ENCODE measurements at places on chromosomes 5 and 9. TPM values are rescaled to one million over a fixed set of nuclear protein-coding genes. Genes with fewer than 3 reads are reported as not detected.

The RMI1 gene
- 12.2 TPM for total RNA-seq

The PCDHGA9 gene
- 0.17 TPM for total RNA-seq

The PCDHB15 gene
- not detected for total RNA-seq

The TAS2R1 gene
- total RNA-seq, result not detected

The CCDC192 gene
- not detected for total RNA-seq

The WDR36 gene
- 39.0 TPM for total RNA-seq

The OTP gene
- total RNA-seq, result not detected

The WWC1 gene
- 6.1 TPM for total RNA-seq

The GNA14 gene
- 0.42 TPM for total RNA-seq

DNA sequence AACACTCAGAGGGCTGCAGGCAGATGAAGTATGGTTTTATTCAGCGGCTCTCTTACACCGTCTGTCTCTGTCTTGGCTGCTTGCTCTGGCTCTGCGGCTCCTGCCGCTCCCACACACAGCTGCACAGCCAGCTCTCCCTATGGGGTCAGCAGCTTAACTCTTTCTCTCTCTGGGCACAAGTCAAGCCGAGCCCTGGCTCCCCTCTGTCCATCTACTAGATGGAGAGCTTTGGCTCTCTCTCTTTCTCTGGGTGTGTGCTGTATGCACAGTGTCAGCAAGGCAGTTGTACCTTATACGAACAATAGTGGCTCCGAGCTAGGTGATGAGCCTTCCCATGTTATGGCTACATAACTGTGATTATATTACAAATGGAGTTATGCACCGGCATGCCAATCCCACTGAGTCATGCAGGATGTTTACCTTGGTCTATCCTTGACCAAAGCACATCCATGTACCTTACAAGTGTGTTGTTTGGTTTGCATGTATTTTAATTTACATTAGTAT is 19.3 kb upstream of the PPP2CA start:
- DNase-seq, result peak; percentile 87

DNA sequence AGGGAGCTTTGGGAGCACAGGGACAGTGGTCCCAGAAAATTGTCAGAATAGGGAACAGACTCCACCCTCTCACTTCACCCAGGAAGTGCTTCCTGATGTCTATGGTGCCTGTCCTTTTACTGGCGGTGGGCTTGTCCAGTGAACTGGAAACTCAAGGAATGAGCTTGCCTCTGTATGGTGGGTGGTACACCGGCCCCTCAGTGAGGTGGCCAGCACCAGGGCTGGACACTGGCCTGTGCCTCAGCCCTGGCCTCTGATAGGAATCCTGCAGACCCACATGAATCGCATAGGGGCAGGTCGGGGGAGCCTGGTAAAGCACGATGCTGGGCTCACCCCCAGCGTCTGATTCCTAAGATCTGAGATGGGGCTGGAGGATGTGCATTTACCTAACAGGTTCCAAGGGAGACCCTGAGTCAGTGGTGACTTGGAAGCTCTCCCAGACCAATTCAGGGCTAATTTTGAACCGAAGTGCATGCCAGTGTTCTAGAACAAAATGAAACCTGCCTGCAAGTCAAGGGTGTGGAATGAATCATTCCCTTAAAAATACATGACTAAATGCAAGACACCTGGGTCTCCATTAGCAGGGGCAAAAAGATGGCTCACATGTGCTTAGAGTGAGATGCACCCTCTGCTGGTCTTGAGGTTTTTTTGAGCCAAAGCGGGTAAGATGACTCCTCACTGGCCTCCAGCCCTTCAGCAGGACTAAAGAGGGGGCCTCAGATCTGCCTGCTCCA is 178.3 kb downstream of the HSPA4 start:
- peak; percentile 61 for DNase-seq

- DNase-seq, result no peak
Observed at GRCh38 chr9:69535911-69536310, 136.3 kb downstream of the APBA1 start.

- DNase-seq, result peak; percentile 42
Observed at GRCh38 chr5:31347552-31347905, 154.0 kb downstream of the CDH6 start.

DNA sequence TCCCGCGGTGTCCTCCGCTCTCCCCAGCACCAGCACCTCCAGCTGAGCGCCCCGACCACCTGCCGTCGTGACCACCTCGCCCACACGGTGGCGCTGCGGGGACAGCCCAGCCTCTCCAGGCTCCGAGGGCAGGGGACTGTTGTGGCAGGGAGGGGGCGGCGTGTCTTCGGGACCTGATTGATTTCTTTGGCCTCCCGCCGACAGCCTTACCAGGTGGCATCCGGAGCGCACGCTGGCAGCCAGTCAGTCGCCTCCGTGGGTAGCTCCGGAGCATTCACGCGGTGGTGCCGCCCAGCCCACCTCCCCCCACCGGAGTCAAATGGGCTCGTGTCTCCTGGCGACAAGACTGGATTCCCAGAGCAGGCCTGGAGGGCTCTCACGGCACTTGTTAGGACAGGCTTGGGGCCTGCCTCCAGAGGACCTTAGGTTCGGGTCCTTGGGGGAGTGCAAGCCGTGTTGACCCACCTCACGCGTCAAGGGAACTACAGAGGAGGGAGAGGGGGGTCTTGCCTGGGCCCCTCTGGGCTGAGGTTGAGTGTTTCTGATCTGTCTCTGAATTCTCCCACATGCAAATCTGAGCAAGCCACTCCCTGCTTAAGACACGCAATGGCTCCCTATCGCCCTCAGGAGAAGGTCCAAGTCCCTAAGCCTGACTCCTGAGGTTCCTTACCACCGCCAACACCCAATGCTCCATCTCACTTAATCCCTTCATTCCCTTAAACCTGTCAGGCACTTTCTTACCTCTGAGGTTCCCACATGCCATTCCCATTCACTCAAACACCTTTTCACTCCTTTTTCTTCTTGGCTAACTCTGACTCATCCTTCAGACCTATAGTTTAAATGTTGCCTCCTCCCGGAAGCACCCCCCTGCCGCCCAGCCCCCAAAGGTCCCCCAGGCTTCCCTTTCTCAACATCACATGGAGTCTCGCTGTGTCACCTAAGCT is 51.2 kb upstream of the GGTA1 start:
- peak; percentile 68 for DNase-seq

GRCh38 chr9:100108559-100108958 is 9.5 kb downstream of the INVS start:
- peak; percentile 50 for DNase-seq

DNA sequence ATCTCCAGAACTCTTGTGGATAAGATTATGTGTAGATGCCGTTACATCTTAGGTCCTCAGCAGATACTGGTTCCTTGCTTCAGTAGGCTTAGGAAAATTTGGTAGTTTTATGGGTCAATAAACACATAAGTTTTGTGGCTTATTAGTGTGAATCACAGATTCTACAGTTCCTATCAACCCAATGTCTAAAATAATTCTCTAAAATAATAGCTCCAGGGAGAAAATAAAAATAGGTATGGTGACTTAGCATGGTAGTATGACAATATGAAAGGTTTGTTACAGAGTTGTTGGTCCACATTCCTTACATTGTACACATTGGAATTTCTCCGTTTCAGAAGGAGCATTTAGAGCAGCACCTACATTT is 91.7 kb downstream of the AOPEP start:
- peak; percentile 87 for DNase-seq

GRCh38 chr9:119967867-119968535 is 598.8 kb upstream of the BRINP1 start:
- DNase-seq, result no peak

DNA sequence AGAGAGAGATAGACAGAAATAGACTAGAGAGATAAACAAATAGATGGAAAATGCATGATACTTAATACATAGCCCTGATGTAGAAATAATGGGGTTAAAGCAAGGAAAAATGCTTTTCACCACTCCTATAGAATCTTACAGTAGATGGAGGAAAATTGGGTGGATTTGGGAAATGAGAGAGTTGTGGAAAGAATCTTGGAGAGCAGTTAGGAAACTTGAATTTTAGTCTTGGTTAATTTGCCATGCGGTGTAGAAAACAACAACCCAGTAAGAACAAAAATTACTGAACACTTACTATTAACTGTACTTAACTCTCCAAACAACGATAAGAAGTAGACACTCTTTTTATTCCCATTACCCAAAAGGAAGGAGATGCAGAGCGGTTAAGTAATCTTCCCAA is 329.8 kb downstream of the ZNF608 start:
- DNase-seq, result no peak

- peak; percentile 60 for DNase-seq
Observed at GRCh38 chr5:102139029-102139428, 157.1 kb downstream of the SLCO4C1 start.

- DNase-seq, result no peak
Observed at GRCh38 chr9:126614455-126615244, 922 bp downstream of the LMX1B start.

GRCh38 chr9:97601228-97601898 is 31.8 kb downstream of the TSTD2 start:
- no peak for DNase-seq

GRCh38 chr9:6921315-6921714 is 163.5 kb downstream of the KDM4C start:
- DNase-seq, result no peak

- DNase-seq, result no peak
Observed at GRCh38 chr5:124570285-124571035, 176.0 kb downstream of the ZNF608 start.

DNA sequence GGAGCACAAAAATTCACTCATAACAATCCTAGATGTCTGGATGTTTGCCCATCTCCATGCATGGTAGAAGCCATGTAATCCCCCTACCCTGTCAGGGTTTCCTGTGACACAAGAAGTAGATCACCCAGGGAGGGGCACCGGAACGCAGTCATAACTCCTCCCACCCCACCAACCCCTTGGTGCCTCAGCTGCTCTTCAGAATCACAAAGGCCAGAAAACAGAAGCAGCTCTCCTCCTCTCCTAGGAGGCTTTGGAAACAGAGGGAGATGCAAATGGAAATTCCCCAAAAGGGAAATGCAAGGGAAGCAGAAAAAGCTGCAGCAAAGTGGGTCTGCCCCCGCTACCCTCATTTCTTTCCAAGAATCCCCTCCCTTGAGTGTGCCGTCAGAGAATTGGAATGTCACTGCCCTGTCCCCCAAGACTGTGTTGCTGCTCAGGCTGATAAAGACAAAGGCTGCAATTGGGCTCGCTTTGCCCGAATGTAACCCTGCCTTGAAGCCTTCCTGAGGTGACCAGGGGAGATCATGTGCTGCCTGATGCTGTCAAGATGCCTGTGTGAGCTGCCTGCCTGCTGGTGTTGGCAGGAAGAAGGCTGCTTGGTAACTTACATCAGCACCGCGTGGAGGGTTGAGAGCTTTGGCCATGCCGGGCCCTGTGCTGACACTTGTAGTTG is 65.5 kb upstream of the ABCA1 start:
- DNase-seq, result peak; percentile 77

GRCh38 chr9:80790764-80791163 is 898.6 kb downstream of the TLE1 start:
- no peak for DNase-seq

GRCh38 chr5:144072518-144072927 is 97.9 kb downstream of the YIPF5 start:
- DNase-seq, result peak; percentile 74

DNA sequence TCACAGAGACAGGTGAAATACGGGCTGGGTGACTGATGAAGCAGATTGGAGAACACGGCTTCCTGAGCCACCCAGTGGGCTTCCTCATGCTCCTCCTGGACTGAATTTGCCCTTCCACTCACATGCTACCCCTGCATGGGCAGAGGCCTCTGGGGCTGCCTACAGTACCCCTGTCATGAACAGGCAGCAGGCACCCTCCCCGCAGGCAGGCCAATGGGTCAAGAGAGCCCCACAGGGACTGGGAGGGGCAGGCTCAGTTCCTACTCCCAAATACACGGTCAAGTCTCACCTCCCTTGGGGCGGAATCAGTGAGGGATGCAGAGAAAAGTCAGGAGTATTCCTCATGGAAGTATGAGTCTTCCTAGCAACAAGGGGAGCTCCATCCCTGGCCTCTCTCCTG is 48.6 kb upstream of the ZBTB43 start:
- DNase-seq, result no peak

Measured in M059J (cell line).